ENCODE measurements at places on chromosomes 12 and 14. TPM values are rescaled to one million over a fixed set of nuclear protein-coding genes. Genes with fewer than 3 reads are reported as not detected.

DNA sequence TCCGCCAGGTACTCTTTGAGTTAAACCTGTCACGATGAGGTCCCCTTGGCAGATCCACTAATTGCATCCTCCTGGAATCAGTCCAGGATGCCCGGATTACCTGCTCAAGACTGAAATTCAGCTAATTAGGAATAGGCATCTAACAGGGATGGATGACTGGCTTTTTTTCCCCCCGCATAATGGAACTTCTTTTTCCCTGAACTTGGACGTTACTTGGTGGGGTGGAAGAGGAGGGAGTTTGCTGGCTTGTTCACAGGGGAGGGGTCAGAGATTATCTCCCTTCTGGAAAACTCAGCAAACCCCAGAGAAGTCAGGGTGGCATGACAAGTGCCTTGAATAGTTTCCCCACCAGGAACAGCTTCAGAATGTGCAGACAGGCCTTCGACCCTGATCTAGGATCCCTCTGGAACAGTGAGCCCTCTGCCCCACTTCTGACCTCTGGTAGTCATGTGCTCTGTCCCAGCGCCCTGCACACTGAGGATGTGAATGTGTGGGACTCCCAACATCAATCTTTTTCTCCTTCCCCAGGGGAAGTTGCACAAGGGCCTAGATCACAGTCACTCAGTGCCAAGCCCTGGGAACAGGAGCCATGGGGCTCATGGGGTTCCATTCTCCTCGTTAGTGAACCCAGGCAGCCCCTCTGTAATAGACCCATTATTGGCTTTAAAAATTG lies 142.5 kb downstream of the SMOC1 start:
- no peak for DNase-seq
- no peak overlapping the region for H3K4me3 ChIP-seq
- H3K4me1 ChIP-seq: peaks cover 17% of the 10 kb centered on the region
- H3K27ac ChIP-seq: no peak overlapping the region

FSCB gene
- total RNA-seq: not detected

DNA sequence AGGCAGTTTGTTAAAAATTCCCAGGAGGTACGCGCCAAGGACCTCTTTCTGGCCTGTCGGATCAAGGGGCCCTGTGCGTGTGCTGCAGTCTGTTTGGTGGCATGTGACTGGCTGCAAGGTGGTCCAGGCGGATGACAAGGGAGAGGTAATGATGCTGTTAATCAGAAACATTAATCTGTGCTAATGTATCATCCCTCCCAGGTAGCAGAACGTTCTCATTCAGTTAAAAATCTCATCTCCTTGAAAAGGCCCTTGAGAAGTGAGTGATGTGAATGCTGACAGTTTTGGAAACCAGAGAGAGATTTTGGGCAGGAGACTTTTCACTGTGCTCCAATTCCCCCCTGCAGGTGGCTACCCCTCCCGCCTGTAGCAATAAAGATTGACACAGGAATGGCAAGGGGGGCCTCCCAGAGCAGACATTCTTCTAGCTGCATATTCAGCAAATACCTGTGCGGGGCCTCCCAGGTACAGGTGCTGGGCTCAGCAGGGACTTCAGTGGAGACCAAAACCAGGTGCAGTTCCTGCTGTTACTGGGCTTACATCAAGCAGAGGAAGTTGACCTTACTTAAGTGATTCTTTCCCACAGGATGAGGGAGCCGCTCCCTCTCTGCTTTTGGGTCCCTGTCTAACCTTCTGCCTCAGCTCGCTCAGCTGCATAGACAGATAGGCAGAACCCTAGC lies 364.8 kb downstream of the CACNA1C start:
- H3K27ac ChIP-seq: no peak overlapping the region
- H3K36me3 ChIP-seq: no peaks in the 10 kb centered on the region
- peaks cover 4% of the 10 kb centered on the region for H3K27me3 ChIP-seq
- DNase-seq: no peak
- H3K4me3 ChIP-seq: no peak overlapping the region

GRCh38 chr12:52742822-52743457 lies 34.2 kb downstream of the KRT76 start:
- H3K4me1 ChIP-seq: no peaks in the 10 kb centered on the region
- H3K27ac ChIP-seq: no peak overlapping the region
- H3K36me3 ChIP-seq: no peaks in the 10 kb centered on the region

- peaks cover 9% of the 10 kb centered on the region for H3K4me1 ChIP-seq
- H3K4me3 ChIP-seq: no peak overlapping the region
- no peaks in the 10 kb centered on the region for H3K36me3 ChIP-seq
These were observed 7.6 kb upstream of the SPATS2 start for GRCh38 chr12:49359671-49360070.

NTF3 gene
- not detected for total RNA-seq

- no peak for DNase-seq
- no peak overlapping the region for H3K4me3 ChIP-seq
- H3K36me3 ChIP-seq: no peaks in the 10 kb centered on the region
- no peak overlapping the region for H3K27ac ChIP-seq
These were observed 257.9 kb downstream of the MSRB3 start for GRCh38 chr12:65536351-65536750.

DNA sequence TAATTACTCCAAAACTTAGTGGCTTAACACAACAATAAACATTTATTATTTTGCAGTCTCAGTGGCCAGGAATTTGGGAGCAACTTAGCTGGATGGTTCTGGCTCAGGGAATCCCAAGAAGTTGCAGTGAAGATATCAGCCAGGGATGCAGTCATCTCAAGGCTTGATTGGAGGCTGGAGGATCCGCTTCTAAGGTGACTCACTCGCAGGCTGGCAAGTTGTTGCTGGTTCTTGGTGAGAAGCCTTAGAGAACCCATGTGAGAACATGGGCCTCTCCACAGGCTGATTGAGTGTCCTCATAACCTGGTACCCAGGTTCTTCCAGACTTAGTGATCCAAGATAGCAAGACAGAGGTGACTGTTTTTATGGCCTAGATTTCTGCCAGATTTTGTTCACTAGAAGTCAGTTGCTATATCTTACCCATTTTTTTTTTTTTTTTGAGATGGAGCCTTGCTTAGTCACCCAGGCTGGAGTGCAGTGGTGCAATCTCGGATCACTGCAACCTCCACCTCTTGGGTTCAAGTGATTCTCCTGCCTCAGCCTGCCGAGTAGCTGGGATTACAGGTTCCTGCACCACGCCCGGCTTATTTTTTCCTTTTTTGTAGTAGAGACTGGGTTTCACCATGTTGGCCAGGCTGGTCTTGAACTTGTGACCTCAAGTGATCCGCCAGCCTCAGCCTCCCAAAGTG lies 32.5 kb downstream of the BRMS1L start:
- no peak overlapping the region for H3K4me3 ChIP-seq
- H3K36me3 ChIP-seq: peaks cover 3% of the 10 kb centered on the region
- DNase-seq: no peak

GRCh38 chr12:45708363-45708762 lies 21.1 kb upstream of the ARID2 start:
- no peak overlapping the region for H3K4me3 ChIP-seq
- H3K36me3 ChIP-seq: peaks cover 30% of the 10 kb centered on the region

DNA sequence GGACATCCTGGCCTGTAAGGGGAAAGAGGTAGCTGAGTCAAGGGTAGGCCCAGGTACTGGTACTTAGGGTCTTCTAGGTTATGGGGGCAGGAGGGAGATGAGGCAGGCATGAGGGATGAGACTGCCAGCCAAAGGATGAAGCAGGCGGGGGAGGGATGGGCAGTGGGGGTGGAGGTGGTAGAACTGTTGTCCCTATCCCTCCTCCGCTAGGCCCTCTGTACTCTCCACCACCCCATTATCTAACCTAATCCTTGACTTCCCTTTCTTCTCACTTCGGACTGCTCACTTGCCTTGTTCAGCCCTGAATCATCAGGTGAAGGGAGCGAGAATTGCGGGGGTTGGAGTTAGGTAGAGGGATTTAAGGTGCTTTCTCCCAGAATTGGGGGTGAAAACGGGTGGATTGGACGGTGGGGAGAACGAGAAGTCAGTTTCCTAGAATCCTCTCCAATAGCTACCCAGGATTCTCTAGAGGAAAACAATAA lies 562 bp downstream of the PAN2 start:
- peaks cover 26% of the 10 kb centered on the region for H3K4me1 ChIP-seq
- no peak for DNase-seq
- peak overlapping the region; percentile 94 for H3K27ac ChIP-seq
- H3K36me3 ChIP-seq: peaks cover 5% of the 10 kb centered on the region
- no peaks in the 10 kb centered on the region for H3K27me3 ChIP-seq
- H3K4me3 ChIP-seq: peak overlapping the region; percentile 92

ATG101 gene
- total RNA-seq: 28.8 TPM

- no peaks in the 10 kb centered on the region for H3K27me3 ChIP-seq
- H3K36me3 ChIP-seq: peaks cover 25% of the 10 kb centered on the region
- H3K27ac ChIP-seq: peak overlapping the region; percentile 10
- DNase-seq: no peak
- H3K4me1 ChIP-seq: peaks cover 20% of the 10 kb centered on the region
- no peak overlapping the region for H3K4me3 ChIP-seq
These were observed 19.0 kb upstream of the FOXN3 start for GRCh38 chr14:89435892-89436656.

- H3K27ac ChIP-seq: no peak overlapping the region
- no peaks in the 10 kb centered on the region for H3K4me1 ChIP-seq
- no peak overlapping the region for H3K4me3 ChIP-seq
- DNase-seq: no peak
- no peaks in the 10 kb centered on the region for H3K27me3 ChIP-seq
These were observed 120.0 kb downstream of the RBM19 start for GRCh38 chr12:113845900-113846674.

DNA sequence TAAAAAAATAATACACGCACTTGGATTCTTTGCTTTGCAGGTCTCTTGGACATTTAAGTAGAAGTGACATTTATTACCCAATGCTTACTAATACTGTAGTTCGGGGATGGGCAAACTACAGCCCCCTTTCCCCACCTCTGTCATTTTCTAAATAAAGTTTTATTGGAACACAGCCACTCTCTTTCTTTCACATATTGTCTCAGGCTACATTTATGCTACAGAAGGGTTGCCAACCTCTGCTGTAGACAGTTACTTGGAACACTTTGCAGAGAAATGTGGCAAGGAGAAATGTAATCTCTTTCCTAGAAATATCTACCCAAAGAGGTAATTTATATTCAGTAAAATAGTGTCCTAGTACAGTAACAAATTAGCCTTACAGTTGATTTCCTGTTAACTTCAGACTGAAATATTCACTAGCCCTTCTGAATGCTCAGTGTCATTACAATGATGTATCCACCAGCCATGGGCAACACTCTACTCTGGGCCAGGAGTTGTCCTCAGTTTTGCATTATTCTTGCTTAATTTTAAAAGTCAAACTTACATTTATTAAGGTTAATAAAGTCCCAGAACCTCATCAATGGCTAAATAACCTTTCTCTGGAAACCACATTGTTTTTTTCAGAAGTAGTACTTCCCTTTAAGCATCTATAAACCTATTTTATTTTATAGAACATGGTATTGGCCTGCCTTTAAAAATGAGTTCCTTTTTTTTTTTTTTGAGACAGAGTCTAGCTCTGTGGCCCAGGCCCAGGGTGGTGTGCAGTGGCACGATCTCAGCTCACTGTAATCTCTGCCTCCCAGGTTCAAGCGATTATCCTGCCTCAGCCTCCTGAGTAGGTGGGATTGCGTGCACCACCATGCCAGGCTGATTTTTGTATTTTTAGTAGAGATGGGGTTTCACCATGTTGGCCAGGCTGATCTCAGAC lies 269.6 kb upstream of the AMIGO2 start:
- H3K36me3 ChIP-seq: peaks cover 20% of the 10 kb centered on the region
- H3K4me1 ChIP-seq: peaks cover 53% of the 10 kb centered on the region
- DNase-seq: no peak
- H3K27me3 ChIP-seq: no peaks in the 10 kb centered on the region
- peak overlapping the region; percentile 65 for H3K4me3 ChIP-seq

NOS1 gene
- not detected for total RNA-seq

DNA sequence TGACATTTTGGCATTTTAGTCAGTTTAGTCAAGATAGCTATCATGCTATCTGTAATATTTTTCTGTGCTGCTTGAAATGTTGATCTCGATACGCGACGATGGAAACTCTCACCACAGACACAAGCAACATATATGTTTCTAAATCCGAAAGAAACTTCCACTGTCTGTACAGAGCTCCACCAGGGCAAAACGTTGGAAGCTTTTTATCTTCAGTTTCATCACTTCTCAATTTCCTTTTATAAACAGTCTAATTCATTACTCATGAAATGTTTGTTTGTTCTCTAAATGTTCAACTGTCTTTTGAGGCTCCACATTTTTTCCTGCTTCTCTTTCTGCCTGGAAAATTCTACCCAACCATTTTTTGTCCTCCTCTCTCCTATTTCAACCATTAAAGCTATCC lies 737.6 kb downstream of the SLC16A7 start:
- H3K36me3 ChIP-seq: no peaks in the 10 kb centered on the region
- no peak for DNase-seq

ADAMTS20 gene
- not detected for total RNA-seq

DNA sequence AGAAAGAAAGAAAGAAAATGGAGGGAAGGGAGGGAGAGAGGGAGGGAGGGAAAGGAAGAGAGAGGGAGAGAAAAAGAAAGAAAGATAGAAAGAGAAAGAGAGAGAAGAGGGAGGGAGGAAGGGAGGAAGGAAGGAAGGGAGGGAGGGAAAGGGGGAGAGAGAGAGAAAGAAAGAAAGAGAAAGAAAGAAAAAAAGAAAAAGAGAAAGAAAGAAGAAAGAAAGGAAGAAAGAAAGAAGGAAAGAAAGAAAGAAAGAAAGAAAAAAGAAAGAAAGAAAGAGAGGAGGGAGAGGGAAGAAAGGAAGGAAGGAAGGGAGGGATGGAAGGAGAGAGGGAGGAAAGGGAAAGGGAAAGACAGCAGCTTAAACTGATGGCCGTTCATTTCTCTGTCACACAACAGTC lies 457.5 kb downstream of the PDZRN4 start:
- no peaks in the 10 kb centered on the region for H3K27me3 ChIP-seq
- no peak for DNase-seq
- no peaks in the 10 kb centered on the region for H3K4me1 ChIP-seq
- H3K36me3 ChIP-seq: no peaks in the 10 kb centered on the region

- H3K4me1 ChIP-seq: no peaks in the 10 kb centered on the region
- no peak overlapping the region for H3K27ac ChIP-seq
- H3K4me3 ChIP-seq: no peak overlapping the region
- H3K27me3 ChIP-seq: no peaks in the 10 kb centered on the region
- no peak for DNase-seq
- H3K36me3 ChIP-seq: no peaks in the 10 kb centered on the region
These were observed 5.3 kb downstream of the SLC15A5 start for GRCh38 chr12:16272222-16272621.

PSME2 gene
- 414 TPM for total RNA-seq

DENR gene
- 51.7 TPM for total RNA-seq

GRCh38 chr14:36556811-36557433 lies 25.5 kb downstream of the NKX2-8 start:
- H3K27me3 ChIP-seq: peaks cover 7% of the 10 kb centered on the region
- no peaks in the 10 kb centered on the region for H3K36me3 ChIP-seq
- DNase-seq: no peak
- H3K4me3 ChIP-seq: no peak overlapping the region
- no peaks in the 10 kb centered on the region for H3K4me1 ChIP-seq

DNA sequence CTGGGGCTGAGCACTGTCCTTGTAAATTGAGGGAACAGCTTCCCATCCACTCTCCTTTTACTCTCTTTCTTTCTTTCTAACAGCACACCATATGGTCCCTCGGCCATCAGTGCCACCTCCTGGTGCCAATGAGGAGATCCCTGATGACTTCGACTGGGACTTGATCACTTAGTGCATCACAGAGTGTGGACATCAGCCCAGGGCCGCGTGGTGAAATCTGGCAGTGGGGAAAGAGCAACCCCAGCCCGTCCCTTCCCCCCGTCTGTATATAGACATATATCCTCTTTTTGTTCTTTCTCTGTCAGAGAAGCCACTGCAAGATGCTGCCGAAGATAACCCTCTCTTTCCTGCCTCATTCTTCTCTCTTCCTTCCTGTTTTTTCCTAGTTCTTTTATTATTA lies 13.5 kb downstream of the C3AR1 start:
- no peak overlapping the region for H3K4me3 ChIP-seq
- DNase-seq: no peak
- H3K4me1 ChIP-seq: peaks cover under 1% of the 10 kb centered on the region
- no peaks in the 10 kb centered on the region for H3K27me3 ChIP-seq
- no peak overlapping the region for H3K27ac ChIP-seq
